ENCODE measurements at places on chromosomes 2 and 18. TPM values are rescaled to one million over a fixed set of nuclear protein-coding genes. Genes with fewer than 3 reads are reported as not detected.

DNA sequence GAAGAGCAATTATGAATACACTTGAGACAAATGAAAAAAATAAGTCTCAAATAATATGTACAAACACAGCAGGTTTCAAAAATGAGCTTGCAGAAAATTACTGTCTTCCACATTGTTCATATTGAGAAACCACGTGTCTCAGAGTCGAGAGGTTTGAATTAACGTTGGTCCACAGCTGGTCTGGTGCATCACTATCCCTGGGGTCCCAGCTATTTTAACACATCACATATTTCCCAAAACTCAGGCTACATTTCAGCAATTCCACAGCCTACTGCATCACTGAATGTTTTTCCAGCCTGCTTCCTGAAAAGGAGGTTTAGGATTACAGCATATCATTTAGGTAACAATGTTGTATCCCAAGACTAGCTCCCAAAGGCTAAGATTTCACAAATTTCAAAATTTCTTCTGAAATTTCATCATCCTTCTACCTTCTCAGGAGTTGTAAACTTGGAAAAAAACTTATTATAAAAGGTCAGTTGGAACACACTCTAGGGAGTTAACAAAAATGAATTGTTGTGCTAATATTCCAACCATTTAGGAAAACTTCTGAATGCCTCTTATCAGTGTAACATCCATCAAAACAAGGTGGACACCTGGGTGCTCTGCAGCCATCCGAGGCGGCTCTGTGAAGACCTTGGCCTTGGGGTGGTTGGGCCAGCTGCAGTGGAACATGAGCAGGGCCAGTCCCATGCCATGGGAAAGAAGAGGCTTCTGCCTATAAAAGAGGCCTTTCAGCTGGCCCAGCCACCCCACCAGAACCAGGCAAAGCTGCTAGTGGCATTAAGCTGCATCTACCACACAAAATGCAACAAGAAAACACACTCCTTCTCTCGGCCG, 198.1 kb upstream of the RBBP8 start:
- no peak for DNase-seq

GRCh38 chr2:181910028-181910831, 18.7 kb downstream of the ITPRID2 start:
- DNase-seq: no peak

DNA sequence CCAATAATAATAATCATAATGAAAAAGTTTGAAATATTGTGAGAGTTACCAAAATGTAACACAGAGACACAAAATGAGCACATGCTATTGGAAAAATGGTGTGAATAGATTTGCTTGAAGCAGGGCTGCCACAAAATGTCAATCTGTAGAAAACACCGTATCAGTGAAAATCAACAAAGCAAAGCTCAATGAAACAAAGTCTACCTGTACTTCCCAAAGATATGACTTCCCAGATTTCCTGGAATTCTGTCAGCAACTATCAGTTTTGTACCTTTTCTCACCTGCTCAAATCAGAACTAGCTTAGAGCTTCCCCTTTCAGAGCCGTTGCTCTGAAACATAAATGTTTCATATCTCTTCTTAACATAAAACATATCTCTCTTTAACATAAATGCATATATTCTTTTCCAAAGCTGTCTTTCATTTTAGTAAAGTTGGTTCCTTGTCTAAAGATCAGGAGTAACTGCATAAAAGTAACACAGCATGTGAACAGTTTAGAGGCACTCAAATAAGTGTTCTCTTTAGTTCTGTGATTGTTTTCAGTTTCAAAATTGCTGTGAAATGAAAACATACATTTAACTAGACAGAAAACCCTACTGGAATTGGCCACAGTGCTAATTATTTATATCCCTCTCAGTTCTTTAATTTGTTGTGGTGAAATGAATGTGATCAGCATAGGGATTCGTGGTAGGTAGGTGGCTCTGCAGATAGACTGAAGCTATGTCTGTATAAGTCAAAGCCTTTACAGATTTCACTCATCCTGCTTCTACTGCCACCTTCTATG, 262.5 kb downstream of the KCNJ3 start:
- no peak for DNase-seq

- DNase-seq: no peak
These were observed 5.8 kb upstream of the COLEC12 start for GRCh38 chr18:506264-506663.

GRCh38 chr18:59577386-59577655, 119.9 kb downstream of the CCBE1 start:
- no peak for DNase-seq

FAM98A gene
- total RNA-seq: 37.5 TPM

DNA sequence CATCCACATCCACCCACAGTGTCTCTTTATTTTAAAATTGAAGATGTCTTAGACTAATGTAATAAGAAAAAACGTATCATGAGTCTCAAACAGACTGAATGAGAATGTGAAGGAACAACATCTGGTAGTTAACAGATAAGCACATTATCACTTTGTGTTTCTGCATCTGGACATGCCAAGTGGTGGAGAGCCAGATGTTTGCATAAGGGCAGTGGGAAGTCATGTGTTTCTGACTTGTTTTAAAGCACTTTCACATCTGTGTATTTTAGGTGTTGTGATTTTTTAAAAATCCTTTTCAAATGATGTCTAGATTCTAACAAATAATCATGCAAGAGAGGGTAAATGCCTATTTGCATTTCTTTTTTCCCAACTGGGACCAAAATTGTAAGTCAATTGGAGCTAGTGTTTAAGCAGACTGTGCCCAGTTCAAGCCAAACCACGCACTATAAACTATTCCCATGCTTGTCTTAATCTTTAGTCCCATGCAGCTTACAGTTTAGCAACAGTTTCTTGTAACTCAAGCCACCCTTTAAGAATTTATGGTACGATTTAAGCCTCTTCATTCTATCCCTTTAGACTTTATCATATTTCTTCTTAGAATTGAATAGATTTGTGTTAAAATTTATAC, 272.7 kb upstream of the DOK6 start:
- no peak for DNase-seq

DNA sequence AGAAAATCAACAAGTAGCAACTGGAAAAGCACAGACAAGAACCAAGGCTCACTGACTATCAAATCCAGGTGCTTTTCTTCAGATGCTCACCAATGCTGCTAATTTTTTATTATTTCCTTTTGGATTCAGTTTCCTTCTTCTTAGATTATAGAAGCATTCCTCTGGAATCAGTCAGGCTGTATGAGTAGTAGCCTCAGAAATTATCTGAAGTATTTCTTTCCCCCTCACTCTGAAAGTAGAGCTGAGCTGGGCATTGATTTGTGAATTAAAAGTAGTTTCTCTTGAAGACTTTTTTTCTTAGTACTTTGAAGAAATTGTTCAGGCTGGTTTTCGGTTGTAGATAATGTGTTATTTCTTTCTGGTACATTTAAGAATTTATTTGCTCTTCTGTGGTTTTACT, 273.7 kb downstream of the NOL4 start:
- no peak for DNase-seq

DNA sequence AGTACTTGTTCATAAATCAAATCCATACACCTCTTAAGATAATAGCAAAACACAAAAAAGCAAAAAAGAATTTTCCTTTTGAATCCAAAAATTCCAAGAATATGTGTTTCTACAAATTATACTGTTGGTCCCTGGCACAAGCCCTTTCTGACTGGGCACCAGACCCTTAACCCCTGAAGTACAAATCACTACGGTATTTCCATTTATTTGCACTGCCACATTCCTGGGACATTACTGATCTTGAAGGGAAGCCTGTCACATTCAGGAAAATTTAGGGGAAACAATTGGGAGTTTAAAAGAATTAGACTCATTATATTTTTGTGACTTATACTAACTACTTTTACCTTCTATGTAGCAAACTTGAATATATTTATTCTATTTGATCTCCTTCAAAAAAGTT, 98.8 kb downstream of the ZNF521 start:
- DNase-seq: peak; percentile 33

GRCh38 chr2:176192351-176192750, 3.9 kb downstream of the HOXD1 start:
- DNase-seq: no peak

- no peak for DNase-seq
These were observed 99.7 kb upstream of the UGP2 start for GRCh38 chr2:63741884-63742579.

DNA sequence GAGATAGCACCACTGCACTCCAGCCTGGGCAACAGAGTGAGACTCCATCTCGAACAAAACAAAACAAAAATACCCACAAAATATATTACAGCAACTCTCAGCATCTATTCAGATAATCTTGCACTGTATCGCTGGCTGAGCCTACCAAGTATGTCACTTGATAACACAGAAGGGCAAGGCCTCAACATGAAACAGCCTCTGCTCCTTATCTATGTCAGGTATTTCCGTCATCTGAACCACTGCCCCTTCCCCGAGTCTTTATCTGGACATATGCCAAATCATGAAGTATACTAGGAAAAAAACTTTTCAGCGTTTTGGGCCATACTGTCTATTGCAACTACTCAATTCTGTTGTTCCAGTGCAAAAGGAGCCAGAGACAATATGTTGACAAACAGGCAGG, 17.7 kb downstream of the PDIA6 start:
- no peak for DNase-seq

TOGARAM2 gene
- 1.0 TPM for total RNA-seq
